ENCODE measurements at places on chromosomes 2 and 18.

- DNase-seq: no peak
Measured at GRCh38 chr2:211181626-211182025, 625.2 kb downstream of the CPS1 start.

GRCh38 chr18:9223356-9223755 lies 86.8 kb downstream of the ANKRD12 start:
- no peak for DNase-seq

GRCh38 chr2:167430447-167430846 lies 542.2 kb downstream of the XIRP2 start:
- no peak for DNase-seq

DNA sequence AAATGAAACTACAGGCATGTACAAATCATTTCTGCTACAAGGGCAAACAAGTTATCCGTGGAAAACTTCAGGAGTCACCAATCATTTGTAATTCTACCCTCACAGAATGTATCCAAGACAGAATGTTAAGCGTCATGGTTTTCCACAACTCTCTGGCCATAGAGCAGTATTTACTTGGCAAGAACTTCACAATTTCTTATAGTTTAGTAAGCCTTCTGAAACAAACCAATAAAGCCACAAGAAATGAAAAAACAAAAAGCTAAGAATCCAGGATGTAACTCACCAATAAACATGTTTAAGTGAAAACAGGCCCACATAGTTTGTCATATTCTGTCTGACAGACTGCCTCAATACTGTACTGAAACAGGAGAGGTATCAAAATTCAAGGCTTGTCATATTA lies 70.3 kb downstream of the LNPK start:
- DNase-seq: no peak

GRCh38 chr2:4900242-4900641 lies 791.9 kb upstream of the SOX11 start:
- DNase-seq: no peak

Measured in activated CD4-positive, alpha-beta T cell treated with anti-CD3 and anti-CD28 coated beads, Interleukin-2, amount 50 U/mL, for 4 hours (primary cell).